ENCODE measurements at places on chromosomes 6 and 20.

GRCh38 chr20:61803915-61804751 lies 261.5 kb downstream of the TAF4 start:
- DNase-seq = no peak

- no peak for DNase-seq
These were observed 126.7 kb downstream of the AIG1 start for GRCh38 chr6:143187238-143187923.

- DNase-seq = no peak
These were observed 16.7 kb downstream of the TSBP1 start for GRCh38 chr6:32355018-32355417.

DNA sequence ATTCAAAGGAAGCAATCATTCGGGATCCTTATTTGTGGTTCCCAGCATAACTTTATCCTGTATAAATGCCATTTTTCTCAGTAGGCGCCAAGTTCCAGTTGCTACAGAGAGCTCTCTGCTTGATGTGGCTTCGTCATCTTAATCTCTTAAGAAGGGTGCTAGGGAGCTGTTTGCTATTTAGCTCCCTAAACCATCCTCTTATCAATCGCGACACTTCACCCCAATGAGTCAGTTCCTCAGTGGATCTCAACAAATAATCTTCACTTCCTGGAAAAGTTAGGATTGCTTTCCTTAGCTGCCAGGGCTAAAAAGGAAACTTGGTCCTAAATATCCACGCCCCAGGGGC lies 1.3 kb upstream of the NKAIN2 start:
- no peak for DNase-seq

DNA sequence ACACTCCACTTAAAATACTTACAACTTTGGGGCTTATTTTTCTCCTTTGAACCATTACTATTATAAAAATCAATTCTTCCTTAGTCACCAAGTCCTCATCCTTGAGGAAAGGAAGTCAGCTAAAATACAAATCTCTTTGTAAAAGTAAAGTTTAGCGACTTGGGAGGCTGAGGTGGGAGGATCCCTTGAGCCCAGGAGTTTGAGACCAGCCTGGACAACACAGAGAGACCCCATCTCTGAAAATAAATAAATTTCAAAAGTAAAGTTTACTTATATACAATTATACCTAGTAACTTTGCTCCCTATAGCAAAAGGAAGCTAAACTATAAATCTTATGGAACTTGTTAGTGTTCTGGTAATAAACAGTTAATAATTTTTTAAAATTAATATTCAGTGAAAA lies 40.4 kb downstream of the MYB start:
- DNase-seq = no peak

DNA sequence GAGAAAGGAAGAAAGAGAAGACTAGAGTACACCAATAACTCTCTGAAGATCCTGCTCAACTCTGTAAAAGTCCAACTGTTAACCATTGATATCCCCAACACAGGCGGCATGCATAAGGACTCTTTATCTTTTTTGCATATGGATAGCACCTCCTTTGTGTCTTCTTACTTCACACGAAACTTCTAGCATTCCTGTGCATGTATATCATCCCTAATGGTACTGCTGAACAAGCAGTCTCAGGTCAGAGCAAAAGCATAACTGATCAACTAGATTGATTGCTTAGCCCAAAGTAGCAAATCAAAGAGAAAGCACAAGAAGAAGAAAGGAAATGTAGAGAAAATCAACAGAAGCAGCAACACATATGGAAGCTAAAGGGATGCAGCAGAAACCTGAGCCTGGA lies 234.4 kb downstream of the SYNE1 start:
- DNase-seq = no peak

DNA sequence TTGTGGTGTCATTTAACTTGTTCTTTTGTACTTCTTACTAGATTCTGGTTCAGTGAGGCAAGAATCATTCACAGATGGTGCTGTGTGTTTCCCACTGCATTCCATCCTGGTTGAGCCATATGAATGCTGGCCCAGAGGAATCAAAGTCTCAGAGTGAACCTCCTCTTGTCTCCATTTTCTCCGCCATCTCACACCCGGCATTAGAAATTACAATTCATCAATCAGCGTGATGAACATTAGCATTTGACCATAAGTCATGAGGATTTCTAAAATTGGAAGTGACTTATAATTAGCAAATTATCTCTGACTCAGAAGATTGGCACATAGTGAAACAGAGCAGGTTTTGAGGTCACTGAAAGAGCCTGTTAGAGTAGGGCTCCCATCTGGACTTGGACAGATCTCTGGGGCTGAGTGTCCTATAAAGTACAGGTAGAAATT lies 25.2 kb downstream of the TNFAIP3 start:
- no peak for DNase-seq

- DNase-seq = no peak
These were observed 37.3 kb downstream of the PYGB start for GRCh38 chr20:25285091-25285647.

GRCh38 chr20:49276961-49277785 lies 684 bp downstream of the ZNFX1 start:
- DNase-seq = peak; percentile 49

GRCh38 chr6:163400509-163400908 lies 14.0 kb upstream of the QKI start:
- no peak for DNase-seq

Data from activated T-helper 9 cell treated with anti-CD3 and anti-CD28 coated beads, Interleukin-2, amount 50 U/mL, for 16 hours (primary cell).